ENCODE measurements at places on chromosomes 12 and 14. TPM values are rescaled to one million over a fixed set of nuclear protein-coding genes. Genes with fewer than 3 reads are reported as not detected.

The PLXNC1 gene
- total RNA-seq, result 96.5 TPM

The OAS2 gene
- total RNA-seq, result 3.2 TPM

The CLEC9A gene
- total RNA-seq, result 2.6 TPM

The LALBA gene
- 5.2 TPM for total RNA-seq

The RFX4 gene
- 52.7 TPM for total RNA-seq

The OASL gene
- 1.8 TPM for total RNA-seq

The TSPAN8 gene
- 4.7 TPM for total RNA-seq

The CMKLR1 gene
- 2.4 TPM for total RNA-seq

The TMEM179 gene
- 12.1 TPM for total RNA-seq

The BCDIN3D gene
- total RNA-seq, result 5.1 TPM

The KRT86 gene
- 2.3 TPM for total RNA-seq

The OLR1 gene
- total RNA-seq, result 0.87 TPM

The HCAR1 gene
- total RNA-seq, result 0.79 TPM

The NKX2-1 gene
- 0.79 TPM for total RNA-seq

The MORN3 gene
- 46.1 TPM for total RNA-seq

The FOXA1 gene
- total RNA-seq, result 3.0 TPM

The CCDC197 gene
- 20.7 TPM for total RNA-seq

The REM2 gene
- 4.8 TPM for total RNA-seq

The TBX5 gene
- total RNA-seq, result not detected

The ERP27 gene
- total RNA-seq, result 0.39 TPM

The KRT85 gene
- total RNA-seq, result 0.74 TPM

The HOXC9 gene
- total RNA-seq, result 7.8 TPM

The ESR2 gene
- total RNA-seq, result 33.3 TPM

The SLC7A8 gene
- 78.2 TPM for total RNA-seq

The TXNRD1 gene
- 96.2 TPM for total RNA-seq

The TRPV4 gene
- 1.3 TPM for total RNA-seq

The ZDHHC22 gene
- total RNA-seq, result 3.2 TPM

The STXBP6 gene
- 11.3 TPM for total RNA-seq

The OR6C68 gene
- not detected for total RNA-seq

The TRIM9 gene
- 8.5 TPM for total RNA-seq

The CLEC6A gene
- not detected for total RNA-seq

The SOAT2 gene
- not detected for total RNA-seq

The SERPINA1 gene
- 1.0 TPM for total RNA-seq

The PLA2G1B gene
- total RNA-seq, result not detected

The PGF gene
- 11.5 TPM for total RNA-seq

The MOK gene
- 157 TPM for total RNA-seq

The ACYP1 gene
- 24.4 TPM for total RNA-seq

The JPH4 gene
- 3.6 TPM for total RNA-seq

The EXOC3L4 gene
- 1.0 TPM for total RNA-seq

The ABCC9 gene
- 2.3 TPM for total RNA-seq

The KLRK1 gene
- 2.8 TPM for total RNA-seq

The LYSET gene
- total RNA-seq, result 11.9 TPM

The TOMM20L gene
- total RNA-seq, result 9.8 TPM

The RHOJ gene
- 8.3 TPM for total RNA-seq

The KERA gene
- total RNA-seq, result 0.24 TPM

The BBS10 gene
- total RNA-seq, result 9.0 TPM

The KLRC1 gene
- 1.9 TPM for total RNA-seq

The GRIN2B gene
- 1.8 TPM for total RNA-seq

The LUM gene
- 8.3 TPM for total RNA-seq

The DENR gene
- total RNA-seq, result 35.6 TPM

The HOTAIR gene
- total RNA-seq, result 3.4 TPM

The STRAP gene
- 76.6 TPM for total RNA-seq

The PMEL gene
- 11.1 TPM for total RNA-seq

The FZD10 gene
- 0.62 TPM for total RNA-seq

The CCDC38 gene
- 7.7 TPM for total RNA-seq

The TUBA1A gene
- total RNA-seq, result 156 TPM

The USP30 gene
- 49.5 TPM for total RNA-seq

The SPTB gene
- 6.6 TPM for total RNA-seq

The TCL1B gene
- total RNA-seq, result 5.6 TPM

Measured in testis (tissue), 5 donors.